ENCODE measurements at places on chromosomes 5 and 9. TPM values are rescaled to one million over a fixed set of nuclear protein-coding genes. Genes with fewer than 3 reads are reported as not detected.

Gene NUDT2
- 26.8 TPM for polyA plus RNA-seq

Gene MYMK
- 82.1 TPM for polyA plus RNA-seq

Gene BTNL8
- 0.16 TPM for polyA plus RNA-seq

DNA sequence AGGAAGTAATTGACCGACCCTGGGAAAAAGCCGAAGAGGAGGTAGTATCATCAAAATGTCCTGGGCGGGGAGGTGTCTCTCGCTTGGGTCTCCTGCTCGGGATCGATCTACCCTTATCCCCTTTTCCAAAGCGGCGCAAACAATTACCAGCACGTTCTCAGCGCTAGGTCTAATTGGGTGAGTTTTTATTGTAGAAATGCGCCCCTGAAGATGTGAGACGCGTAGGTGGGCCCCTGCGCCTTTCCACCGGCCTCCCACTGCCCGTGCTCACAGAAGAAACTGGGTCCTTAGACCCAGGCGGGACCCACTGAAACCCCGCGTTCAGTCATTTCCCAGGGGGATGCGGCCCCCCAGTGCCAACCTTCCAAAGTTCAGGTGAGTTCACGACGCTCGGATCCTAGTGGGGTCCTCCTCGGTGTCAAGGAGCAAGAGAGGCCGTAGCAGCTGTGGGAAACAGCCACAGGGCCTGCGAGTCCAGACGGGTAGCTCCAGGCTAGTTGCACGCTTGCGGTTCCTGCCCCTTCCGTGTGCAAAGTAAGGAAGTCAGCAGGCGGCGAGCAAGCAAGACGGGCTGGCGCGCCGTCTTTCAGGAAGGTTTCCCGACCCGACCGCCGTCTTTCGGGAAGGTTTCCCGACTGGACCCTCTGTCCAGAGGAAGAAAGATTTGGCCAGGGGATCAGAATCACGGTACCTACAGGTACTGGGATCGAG is 1.5 kb downstream of the SMIM32 start:
- DNase-seq, result peak; percentile 33

- DNase-seq, result peak; percentile 70
Observed at GRCh38 chr9:107620801-107621200, 131.2 kb upstream of the KLF4 start.

GRCh38 chr9:33202552-33203201 is 35.5 kb upstream of the B4GALT1 start:
- DNase-seq, result peak; percentile 89

- DNase-seq, result no peak
Observed at GRCh38 chr5:168936511-168936910, 357.3 kb upstream of the PANK3 start.

Gene NMUR2
- 0.86 TPM for polyA plus RNA-seq

DNA sequence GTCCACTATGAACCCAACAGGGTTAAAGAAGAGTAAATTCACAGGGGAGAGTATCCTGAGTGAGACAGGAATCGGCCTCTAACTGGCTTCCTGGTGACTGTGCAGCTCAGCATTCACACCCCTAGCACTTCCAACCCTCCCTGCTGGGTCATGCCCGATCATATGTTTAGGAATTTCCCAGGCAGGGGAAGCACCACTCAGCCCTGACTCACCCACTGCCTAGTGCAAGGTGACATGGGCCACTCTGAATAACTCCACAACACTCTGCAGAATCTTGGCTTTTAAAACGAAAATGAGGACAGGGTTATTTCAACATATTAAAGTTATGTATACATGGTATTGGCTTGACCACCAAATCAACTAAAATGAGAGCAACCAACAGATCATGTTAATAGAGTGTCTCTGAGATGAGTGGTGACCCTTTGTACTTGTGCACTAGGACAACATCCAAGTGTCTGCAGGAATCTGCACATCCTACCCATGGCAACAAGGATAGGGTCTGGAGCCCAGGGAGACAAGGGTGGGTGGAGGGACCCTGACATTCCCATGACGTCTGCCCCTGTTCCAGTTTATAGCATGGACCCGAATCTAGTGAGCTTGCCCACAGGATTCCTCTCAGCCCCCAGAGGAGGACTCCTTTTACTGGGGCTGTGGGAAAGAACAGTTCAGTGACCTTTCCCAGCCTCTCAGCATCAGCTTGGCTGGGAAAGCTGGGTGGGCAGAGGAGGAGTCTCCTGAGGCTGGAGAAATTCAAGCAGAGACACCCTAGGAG is 485.8 kb downstream of the SEMA5A start:
- peak; percentile 62 for DNase-seq

Gene SLC38A9
- polyA plus RNA-seq, result 10.7 TPM

GRCh38 chr5:124858612-124859011 is 112.2 kb upstream of the ZNF608 start:
- DNase-seq, result peak; percentile 51

DNA sequence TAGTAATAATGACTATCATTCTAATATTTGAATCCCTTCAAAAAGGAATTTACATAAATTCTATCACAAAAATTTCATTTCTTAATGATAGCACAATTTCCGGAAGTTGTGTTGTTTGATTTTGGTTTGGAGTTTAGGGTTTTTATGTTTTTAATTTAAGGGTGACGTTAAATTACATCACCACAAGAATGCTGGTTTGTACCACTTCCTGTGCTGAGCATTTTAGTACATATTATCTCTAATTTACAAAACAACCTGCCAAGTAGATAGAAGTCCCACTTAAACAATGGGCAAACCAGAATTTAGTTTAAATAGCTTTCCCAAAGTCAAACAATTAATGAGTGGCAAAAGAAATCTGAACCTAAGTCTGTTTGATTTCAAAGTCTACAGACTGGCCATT is 63.4 kb downstream of the DENND1A start:
- DNase-seq, result no peak

Gene ANKRD34B
- polyA plus RNA-seq, result 0.18 TPM

DNA sequence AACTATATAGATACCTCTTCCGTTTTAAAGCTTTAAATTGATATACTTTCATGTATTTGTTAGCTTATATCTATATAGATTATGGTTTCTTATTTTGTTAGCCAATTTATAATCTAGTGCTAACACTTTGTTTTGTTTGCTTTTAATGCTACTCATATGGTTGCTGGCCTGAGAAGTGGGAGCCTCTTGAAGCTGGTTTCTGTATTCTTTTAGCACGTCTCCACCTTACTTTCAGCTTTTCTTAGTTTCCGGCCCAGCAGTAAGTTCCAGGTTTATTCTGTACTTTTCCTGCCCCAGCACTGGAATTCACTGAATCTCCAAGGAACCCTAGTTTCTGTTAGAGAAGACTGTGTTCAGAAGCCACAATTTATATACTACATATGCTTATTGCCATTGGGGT is 458.9 kb downstream of the PRR16 start:
- DNase-seq, result no peak

DNA sequence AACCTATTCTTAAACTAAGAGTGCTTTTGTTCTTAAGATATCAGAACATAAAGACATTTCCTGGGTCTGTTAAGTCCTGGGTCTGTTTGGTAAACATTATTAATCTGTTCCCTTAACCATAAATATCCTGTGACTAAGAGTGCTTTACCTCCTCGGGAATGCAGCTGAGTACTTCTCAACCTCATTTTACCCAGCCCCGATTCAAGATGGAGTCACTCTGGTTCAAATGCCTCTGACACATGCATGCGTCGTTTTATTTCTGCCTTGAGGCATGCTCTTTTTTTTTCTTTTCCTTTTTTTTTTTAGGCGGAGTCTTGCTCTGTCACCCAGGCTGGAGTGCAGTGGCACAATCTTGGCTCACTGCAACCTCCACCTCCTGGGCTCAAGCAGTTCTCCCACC is 39.8 kb upstream of the FBXL17 start:
- no peak for DNase-seq

DNA sequence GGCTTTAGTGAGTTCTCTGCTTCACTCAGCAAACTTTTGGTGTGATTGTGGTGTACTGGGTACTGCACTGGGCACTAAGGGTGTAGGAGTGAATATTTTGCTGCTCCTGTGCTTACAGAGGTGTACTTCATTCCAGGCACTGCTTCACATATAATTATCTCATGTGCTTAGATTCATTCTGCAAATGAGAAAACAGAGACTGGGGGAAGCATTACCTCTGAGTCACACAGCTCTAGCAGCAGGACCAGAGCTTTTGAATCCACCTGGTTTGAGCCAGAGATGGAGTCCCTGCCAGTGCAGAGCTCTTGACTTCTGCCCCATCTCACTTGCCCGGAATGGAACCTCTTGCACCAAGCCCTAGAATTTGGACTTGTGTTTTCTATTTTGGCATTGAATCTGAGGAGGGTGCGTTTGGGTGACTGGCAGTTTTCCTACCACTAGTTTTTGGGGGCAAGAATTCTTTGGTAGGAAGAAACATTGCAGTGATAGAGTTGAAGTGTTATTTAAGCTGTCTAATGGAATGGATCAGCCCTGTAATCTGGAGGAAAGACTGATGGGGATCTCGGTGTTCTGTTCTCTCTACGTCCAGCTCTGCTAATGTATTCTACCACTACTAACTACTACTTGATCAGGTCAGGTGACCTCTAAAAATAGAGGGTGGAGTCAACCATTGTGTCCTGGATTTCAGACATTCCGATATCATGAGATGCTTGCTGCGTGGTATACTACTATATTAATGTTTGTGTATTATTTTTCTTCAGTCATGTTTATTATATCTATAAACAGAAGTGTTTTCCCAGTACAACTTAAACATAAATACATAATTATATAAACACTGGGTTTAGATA is 2.5 kb downstream of the ARHGAP26 start:
- DNase-seq, result no peak

DNA sequence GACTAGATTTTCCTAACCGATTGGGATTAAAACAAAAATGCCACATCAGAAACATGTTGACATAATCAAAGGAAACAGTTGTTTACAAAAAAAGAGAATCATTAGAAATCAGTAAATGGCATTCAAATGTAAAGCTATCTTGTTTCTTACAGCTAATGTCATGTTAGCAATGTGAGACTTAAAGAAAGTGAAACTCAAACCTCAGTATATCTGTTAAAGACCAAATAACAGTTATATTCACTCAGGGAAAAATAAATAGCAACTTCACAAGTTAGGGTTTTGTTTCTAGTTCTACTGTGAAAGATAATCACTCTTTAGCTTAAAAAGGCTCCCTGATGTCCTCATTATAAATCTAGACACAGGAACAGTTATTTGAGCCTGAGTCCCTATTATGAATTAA is 189.3 kb upstream of the EFNA5 start:
- no peak for DNase-seq

Gene PCDHA9
- polyA plus RNA-seq, result not detected

Gene SMIM33
- polyA plus RNA-seq, result not detected

DNA sequence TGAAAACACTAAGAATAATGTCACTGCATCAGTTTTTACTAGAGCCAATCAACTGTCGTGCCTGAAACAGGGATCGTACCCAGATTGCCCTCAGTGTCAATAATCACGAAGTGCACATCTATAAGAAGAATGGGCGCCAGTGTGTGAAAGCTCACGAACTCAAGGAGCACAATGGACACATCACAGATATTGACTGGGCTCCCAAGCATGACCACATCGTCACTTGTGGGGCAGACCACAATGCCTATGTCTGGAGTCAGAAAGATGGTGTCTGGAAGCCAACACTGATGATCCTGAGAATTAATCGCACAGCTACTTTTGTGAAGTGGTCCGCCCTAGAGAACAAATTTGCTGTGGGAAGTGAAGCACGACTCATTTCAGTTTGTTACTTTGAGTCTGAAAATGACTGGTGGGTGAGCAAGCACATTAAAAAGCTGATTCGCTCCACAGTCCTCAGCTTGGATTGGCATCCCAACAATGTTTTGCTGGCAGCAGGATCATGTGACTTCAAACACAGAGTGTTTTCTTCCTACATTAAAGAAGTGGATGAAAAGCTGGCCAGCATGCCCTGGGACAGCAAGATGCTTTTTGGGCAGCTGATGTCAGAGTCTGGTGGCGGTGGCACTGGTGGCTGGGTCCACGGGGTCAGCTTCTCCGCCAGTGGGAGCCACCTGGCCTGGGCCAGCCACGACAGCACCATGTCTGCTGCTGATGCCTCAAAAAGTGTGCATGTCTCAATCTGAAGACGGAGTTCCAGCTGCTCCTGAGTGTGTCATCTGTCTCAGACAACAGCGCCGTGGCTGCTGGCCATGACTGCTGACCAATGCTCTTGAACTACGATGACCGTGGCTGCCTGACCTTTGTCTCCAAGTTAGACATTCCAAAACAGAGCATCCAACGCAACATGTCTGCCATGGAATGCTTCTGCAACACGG is 32.2 kb downstream of the NSA2 start:
- DNase-seq, result peak; percentile 16

DNA sequence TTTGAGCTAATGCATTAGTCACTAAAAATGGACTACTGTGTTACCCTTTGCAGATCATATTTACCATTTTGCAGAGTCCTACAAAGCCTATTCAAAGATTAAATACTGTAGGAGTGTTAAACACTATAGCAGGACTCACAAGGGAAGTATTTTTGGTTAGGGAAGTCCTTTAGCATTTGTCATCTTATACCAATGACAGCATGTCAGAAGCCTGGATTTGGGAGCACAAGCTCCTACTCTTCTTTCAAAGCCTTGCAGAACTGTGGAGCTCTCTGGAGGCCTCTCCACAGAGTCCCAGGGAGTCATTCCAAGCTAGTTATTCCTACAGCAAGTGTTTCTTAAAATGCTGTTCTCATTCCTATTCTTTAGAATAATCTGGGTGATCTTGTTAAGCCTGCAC is 288.8 kb downstream of the PIK3R1 start:
- DNase-seq, result no peak

Gene CDC26
- polyA plus RNA-seq, result 23.6 TPM

DNA sequence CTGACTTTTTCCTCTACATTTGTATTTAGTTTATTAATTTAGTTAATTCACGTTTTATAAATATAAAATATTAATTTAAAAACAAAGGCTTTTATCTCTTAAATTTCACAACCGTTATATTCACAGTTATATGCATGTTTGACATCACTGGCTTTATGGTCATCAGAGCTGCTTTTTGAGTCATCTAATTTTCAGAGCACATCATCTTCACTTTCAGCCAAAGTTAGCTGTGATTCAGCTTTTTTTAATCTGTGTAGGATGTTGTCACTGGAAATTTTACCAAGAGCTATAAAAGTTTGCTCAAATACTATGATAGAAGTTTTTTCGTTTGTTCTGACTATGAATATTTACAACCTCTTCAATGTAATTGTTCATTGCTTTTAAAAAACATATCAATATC is 12.4 kb downstream of the CDC37L1 start:
- DNase-seq, result no peak
